Mesenteric fat pad (tissue), 1 donor: ENCODE measurements at places on chromosomes 6 and 20. TPM values are rescaled to one million over a fixed set of nuclear protein-coding genes. Genes with fewer than 3 reads are reported as not detected.

DNAJC5 gene
- total RNA-seq, result 50.5 TPM

DDO gene
- 3.2 TPM for total RNA-seq

CCM2L gene
- 10.4 TPM for total RNA-seq

HTR1E gene
- not detected for total RNA-seq

SLC22A2 gene
- total RNA-seq, result not detected

SNAI1 gene
- 19.1 TPM for total RNA-seq
